ENCODE measurements at places on chromosomes 7 and 10.

DNA sequence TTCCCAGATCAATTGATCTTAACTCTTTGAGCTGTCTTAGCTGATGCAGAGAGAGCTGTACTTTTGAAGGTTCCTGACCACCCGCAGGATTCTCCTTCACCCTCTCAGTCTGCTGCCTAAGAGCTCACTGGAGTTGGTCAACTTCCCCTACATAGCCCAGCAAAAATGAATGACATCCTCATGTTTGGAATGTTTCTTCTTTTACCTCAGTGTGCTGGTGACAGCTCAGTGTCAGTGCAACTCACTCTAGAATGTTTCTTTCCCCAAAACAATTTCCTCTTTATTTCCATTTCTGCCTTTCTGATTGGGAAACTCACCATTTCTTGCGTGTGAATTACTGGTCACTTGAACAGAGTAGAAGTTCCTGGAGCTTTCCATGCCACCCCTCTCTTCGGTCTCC, 48.7 kb downstream of the LSMEM1 start:
- DNase-seq, result no peak

DNA sequence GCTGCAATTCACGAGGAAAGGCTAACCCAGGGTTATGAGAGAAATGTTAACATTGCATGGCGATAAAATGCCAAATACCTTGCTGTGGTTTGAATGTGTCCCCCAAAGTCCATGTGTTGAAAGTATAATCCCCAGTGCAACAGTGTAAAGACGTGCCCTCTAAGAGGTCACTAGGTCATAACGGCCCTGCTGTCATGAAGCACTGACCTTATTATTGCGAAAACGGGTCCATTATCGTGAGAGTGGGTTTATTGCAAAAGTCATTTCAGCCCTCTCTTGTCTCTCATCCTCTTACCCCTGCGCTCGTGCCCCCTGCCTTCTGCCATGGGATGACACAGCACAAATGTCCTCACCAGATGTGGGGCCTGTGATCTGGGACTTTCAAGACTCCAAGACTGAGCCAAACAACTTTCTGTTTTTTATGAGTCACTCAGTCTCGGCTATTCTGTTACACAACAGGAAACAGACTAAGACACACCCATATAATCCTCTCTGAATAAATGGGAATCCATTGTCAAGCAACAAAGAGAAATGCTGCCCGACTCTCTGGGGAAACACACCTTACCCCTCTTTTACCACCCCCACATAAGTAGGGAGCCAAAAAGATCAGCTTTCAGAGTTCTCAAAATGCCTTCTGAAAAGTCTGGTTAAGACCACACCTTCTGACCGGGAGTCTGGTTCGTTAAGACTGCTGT, 73.1 kb upstream of the UCN3 start:
- DNase-seq, result no peak

- DNase-seq, result no peak
Measured at GRCh38 chr10:96513305-96513697, 425 bp downstream of the TLL2 start.

GRCh38 chr7:155947051-155947450, 134.8 kb upstream of the SHH start:
- DNase-seq, result no peak

DNA sequence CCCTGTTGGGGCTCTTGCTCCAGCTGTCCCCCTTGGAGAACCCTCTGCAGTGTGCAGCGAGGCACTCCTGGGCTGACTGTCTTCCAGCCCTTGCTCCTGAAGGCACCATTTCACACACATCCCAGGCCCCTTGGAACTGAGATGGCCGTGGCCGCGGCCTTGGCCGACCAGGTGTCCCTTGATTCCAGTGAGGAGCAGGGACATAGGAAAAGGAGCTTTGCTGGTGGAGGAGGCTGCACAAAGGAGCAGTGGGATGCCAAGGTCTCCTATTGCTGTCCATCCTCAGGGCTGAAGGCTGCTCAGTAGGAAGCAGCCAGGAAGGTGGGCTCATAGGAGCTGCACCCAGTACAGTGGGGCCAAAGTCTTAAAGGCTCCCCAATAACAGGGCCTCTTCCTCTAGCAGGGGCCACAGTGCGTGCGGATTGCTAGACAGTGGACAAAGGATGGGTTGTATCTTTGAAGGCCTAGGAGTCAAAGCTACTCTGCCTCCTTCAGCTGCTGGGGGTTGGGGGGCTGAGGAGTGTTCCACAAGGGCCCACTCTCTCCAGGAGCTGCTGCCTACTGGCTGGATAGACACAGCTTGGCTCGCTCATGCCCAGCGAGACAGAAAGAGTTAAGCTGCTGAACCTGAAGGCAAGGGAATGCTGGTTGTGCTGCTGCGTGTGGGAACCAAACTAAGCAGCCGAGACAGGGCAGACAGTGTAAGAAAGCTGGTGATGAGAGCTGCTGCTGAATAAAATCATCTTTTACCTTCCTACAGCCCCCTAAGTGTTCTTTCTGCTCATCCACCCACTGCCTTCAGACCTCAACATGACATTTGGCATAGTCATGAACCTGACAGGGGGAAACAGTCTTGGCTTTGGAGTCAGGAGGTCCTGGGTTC, 891.9 kb upstream of the ZNF722 start:
- no peak for DNase-seq

- DNase-seq, result peak; percentile 7
Measured at GRCh38 chr10:15035385-15036301, 8.1 kb upstream of the OLAH start.

DNA sequence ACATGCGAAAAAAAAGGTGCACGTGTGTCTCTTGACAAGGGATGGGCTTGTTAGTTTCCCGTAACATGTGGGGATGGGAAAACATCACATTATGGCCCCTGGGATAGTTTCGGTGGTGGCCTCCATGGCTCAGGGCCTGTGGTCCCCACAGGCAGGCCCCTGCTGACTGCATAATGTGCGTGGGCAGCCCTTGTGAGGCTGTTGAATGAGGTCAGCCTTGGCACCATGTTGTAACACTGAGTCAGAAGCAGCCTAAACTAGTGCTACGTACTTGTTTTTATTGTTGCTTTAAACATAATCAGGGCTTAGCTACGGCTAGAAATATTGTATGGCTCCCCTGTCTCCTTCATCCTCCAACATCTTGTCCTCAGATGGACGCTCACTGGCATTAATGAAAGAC, 80.6 kb downstream of the BEND7 start:
- DNase-seq, result no peak

GRCh38 chr10:125147971-125148439, 12.4 kb downstream of the CTBP2 start:
- no peak for DNase-seq

GRCh38 chr10:36425131-36425797, 700.1 kb upstream of the ANKRD30A start:
- no peak for DNase-seq

- no peak for DNase-seq
Measured at GRCh38 chr7:154183482-154183881, 131.3 kb downstream of the DPP6 start.

GRCh38 chr10:124928087-124928486, 13.8 kb upstream of the ZRANB1 start:
- no peak for DNase-seq

DNA sequence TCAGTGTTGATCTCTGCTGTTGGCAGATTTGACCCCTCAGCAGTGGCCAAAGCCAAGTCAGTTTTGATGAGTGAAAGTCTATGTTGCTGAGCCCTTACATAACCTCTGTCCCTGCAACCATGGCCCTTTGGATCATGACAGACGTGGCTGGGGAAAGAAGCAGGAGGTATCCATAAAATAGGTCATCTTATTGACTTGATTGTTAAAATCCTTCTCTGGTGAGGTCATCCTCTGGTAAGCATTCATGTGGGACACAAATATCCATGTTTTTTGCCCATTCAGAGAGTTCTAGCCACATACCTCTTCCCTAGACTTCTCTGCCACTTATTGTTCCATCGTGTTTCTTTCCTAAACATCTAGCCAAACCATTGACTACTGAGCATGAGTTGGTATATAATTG, 251.9 kb upstream of the PTER start:
- no peak for DNase-seq

GRCh38 chr10:89097226-89097625, 106.6 kb downstream of the FAS start:
- no peak for DNase-seq

- DNase-seq, result no peak
Measured at GRCh38 chr10:101512738-101513137, 75.3 kb downstream of the POLL start.

GRCh38 chr7:68376131-68376661, 1222.1 kb upstream of the AUTS2 start:
- DNase-seq, result no peak

GRCh38 chr7:149715476-149715875, 57.9 kb downstream of the ZNF467 start:
- DNase-seq, result no peak

DNA sequence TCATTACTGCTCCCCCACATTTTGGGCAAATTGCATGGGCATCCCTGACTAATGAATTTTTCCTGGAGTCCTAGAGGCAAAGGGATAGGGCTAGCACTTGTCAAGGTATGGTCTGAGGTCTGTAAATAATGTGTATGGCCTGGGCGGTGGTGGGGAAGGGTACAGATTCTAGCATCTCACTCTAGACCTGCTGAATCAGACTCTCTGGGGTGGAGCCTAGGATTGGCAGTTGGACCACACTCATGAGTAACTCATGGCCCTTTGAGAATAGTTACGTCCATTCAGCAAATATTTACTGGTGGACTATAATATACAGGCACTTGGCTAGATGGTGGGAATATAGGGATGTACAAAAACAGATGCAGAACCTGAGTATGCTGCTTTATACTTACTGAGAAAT, 118.0 kb downstream of the CELF2 start:
- no peak for DNase-seq

DNA sequence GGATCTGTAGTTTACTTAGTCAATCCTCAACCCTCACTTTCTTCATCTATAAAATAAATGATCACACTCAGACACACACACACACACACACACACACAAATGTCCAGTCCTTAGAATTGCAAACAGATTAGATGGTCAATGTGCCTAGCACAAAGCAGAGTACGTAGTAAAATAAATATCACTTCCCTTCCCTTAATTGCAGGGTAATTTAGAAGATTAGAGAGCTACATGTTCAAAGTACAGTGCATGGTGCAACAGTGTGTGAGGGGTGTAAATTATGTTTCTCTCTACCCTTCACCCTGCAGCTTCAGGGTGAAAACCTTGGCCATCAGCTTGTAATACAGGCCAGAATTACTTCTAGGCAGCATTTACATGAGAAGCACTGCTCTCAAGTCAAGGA, 187.0 kb upstream of the GHITM start:
- DNase-seq, result no peak

GRCh38 chr7:29435167-29435566, 128.5 kb upstream of the PRR15 start:
- no peak for DNase-seq

Data from putamen (tissue), 1 donor.